Daoy (cell line): ENCODE measurements at places on chromosomes 7 and 10. TPM values are rescaled to one million over a fixed set of nuclear protein-coding genes. Genes with fewer than 3 reads are reported as not detected.

CAMK2G gene
- 12.2 and 14.6 TPM in 2 replicates for total RNA-seq

FAM25A gene
- not detected in 2 replicates for total RNA-seq

PLXDC2 gene
- 0.33 and 0.69 TPM in 2 replicates for total RNA-seq

SLC26A5 gene
- not detected in 2 replicates for total RNA-seq

MICU1 gene
- total RNA-seq: 25.7 and 26.7 TPM in 2 replicates

HOGA1 gene
- total RNA-seq: not detected in 2 replicates

HTRA1 gene
- total RNA-seq: 43.1 and 50.4 TPM in 2 replicates

CALML3 gene
- not detected in 2 replicates for total RNA-seq
